ENCODE measurements at places on chromosomes 4 and X.

DNA sequence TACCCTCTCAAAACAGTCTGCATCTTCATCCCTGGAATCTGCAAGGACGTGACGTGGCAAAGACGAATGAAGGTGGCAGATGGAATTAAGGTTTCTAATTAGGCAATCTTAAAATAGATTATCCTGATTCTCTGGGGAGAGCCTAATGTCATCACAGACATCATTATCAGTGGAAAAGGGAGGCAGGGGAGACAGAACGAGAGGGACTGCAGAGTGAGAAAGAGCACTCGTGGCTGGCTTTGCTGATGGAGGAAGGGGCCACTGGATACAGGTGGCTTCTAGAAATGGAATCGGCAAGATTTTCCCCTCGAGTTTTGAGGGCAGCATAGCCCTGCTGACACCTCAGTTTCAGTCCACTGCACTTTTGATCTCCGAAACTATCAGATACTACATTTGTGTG is 110.6 kb downstream of the ASMT start:
- no peak for DNase-seq

DNA sequence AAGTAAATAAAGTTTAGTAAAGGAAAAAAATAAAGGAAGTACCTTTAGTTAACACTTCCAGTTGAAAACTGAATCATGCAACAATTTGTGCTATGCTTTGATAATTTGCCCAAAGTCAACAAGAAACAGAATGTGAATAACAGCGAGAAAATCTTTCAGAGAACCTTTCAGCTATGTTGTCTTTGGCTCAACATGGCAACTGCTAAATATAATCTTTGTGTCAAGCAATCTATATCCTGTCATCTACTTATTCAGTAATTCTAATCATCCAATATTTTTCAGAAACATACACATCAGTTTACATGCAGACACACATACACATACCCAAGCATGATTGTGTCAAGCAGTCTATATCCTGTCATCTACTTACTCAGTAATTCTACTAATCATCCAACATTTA is 136.0 kb upstream of the PABPC4L start:
- no peak for DNase-seq

GRCh38 chr4:76526585-76526990 is 91.6 kb downstream of the SHROOM3 start:
- DNase-seq = no peak

GRCh38 chrX:143768976-143769375 is 48.4 kb upstream of the SPANXN2 start:
- DNase-seq = no peak

DNA sequence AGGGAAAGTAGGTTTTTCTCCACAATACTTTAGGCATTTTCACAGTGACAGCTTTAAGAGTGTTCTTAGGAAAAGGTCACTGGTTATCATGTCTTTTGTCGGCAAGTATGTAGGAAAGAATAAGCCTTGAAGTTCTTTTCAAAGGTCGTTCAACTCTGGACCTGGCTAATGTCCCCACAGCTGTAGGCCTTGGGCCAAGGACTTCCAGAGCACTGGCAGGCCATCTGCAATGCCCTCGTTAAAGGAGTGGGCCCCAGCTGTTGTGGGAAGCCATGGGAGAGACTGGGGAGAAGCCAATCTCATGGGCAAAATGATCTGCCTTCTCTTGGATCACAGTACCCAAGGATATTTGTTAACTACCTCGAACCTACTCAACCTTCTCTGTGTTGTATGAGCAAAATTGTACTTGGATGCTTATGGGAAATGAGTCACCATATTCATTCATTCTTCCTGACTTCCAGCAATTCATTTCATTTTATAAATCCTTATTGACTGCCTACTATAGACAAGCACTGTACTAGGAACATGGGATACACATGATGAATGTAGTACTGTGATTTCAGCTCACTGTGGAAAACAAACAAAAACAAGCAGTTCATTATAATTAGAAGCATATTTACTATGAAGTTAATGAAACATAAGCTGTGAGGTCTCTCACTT is 141.1 kb upstream of the KIT start:
- DNase-seq = no peak

- DNase-seq = peak; percentile 53
These were observed 12.1 kb upstream of the TLR8 start for GRCh38 chrX:12894074-12895030.

DNA sequence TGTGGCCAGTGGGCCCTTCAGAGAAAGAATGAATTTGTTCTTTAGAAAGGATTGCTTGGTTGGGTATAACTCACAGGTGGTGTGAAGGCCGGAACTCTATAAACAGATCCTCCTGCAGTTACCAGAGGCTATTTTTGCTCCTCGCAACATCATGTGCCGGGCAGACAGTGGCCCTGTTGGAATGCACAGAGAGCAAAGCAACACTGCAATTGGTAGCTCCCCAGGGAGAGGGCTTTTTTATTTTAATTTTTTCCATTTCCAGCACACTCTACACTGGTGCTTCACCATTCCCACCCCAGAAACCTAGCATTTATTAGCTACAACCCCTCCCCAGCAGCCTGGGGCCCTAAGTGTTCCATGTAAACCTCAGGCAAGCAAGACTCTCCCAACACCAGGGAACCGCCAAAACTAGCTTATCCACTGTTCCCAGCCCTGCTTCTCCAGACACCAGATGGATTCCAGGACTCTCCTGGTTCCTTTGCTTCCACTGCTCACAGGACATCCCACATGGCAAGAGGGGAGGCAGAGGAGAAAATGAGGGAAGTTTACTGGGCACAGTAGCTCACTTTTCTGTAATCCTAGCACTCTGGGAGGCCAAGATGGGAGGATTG is 75.1 kb upstream of the TMEM164 start:
- no peak for DNase-seq

- no peak for DNase-seq
These were observed 8.4 kb downstream of the UBE2K start for GRCh38 chr4:39706334-39706733.

Data from CD14-positive monocyte (primary cell).